ENCODE measurements at places on chromosomes 2 and 18.
A peak's percentile ranks its signal among the peaks of the same experiment; 100 is the strongest.

DNA sequence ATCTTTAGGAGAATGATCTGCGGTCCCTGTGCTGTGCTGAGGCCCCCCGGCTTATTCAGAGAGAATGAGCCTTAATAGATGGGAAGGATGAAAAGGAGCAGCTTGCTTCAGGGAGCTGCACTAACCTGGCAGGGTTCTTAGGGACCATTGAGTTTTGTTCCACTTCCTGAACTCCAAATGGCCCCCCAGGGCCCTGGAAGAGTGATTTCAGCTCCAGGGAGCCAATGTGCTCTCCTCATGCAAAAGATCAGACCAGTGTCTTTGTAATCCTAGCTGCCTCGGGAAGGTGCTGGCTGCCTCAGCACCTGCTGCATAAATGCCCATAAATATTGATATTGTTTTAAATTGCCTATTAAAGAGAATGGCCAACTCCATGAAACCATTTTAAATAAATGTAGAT, 210.2 kb downstream of the NCK2 start:
- no peak for DNase-seq

- no peak for DNase-seq
Observed at GRCh38 chr2:67645280-67646138, 248.4 kb downstream of the ETAA1 start.

DNA sequence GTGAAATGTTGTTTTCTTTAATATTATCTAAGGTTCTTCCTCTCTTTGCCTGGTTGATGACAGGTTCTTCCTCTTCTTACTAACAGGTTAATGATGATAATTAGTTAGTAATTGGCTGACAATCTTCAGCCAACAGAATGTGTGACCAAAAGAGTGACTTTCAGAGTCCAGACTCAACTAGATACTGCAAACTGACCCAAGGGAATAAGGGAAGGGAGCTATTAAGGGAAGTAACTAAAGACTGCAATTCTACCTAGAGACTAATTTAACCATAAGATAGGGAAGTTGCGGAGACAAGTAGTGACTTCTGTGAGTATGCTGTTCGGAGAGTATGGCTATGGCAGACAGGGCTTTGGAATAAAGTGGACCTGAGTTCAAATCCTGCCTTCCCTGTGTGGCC, 127.3 kb upstream of the TACR1 start:
- DNase-seq, result no peak

DNA sequence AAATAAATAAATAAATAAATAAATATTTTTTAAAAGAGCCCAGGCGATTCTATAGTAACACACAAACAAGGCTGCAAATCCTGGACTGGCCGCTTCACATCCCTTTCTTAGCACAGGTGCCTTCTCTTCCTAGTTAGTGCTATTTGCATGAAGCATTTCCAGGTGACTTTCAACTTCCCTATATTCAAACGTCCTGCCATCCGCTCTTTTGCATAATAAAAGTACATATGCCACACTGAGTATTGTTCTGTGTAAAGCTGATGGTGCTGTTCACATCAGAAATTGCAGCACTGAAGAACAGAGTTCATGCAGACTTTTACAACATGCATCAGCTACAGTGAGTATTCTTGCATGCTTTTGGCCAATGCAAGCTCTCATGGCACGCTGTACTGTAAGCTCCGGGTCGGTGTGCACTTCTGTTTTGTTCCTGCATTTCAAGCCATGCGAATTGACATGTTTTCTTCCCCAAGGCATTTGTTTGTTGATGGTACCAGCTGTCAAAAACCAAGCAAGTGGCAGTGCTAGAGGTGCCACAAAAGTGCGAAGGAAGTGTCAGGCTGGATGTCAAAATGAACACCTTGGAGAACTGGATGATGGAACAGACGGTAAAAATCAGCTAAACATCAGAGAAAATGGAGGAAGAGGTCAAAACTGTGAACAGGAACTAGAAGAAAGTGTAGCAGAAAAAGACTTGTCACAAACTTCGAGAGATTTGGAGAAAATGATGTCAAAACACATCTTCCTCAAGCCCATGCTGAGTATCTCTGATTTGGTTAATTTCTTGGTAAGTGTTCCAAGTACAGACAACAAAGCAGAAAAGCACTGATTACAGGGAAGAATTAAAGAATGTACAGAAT, 25.5 kb upstream of the CEP68 start:
- DNase-seq, result no peak

GRCh38 chr2:97808816-97809215, 95.4 kb downstream of the ZAP70 start:
- DNase-seq, result no peak

GRCh38 chr2:196515051-196515450, 124.5 kb upstream of the CCDC150 start:
- no peak for DNase-seq

GRCh38 chr2:186590759-186591505, 1.1 kb downstream of the ITGAV start:
- peak; percentile 25 for DNase-seq

DNA sequence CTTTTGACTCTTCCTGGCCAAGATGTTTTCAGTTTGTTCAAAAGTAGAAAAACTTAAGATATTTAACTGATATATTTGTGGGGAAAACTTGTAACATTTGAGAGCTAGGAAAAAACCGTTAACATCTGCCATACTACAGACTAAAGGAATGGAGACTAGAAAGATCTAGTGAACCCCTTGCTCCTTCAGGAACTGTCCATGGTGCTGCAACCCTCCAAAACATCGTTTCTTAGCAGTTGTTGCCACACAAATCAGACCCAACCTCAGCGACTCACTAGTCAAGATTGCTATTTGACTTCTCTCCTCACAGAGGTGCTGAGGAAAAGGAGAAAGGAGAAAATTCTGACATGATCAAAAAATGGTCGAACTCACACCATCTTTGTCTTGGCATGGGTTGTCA, 393.8 kb upstream of the LYPD1 start:
- no peak for DNase-seq

DNA sequence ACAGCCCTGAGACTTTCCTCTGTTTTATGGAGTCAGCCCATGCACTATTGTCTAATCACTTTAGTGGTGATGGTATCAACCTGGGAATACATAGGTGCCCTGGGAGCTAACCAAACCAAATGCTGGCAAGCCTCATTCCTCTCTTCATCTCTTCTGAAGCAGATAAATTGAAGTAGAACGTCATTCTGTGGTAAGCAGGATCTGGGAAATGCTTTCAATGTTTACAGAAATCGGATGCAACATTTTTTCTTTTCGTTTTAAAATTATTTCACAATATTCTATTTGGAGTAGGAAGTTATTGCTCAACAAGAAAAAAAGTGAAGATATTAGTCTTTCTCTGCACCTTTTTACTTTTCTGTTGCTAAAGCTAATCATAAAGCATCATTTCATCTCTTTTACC, 114.2 kb downstream of the RBMS1 start:
- DNase-seq, result no peak

DNA sequence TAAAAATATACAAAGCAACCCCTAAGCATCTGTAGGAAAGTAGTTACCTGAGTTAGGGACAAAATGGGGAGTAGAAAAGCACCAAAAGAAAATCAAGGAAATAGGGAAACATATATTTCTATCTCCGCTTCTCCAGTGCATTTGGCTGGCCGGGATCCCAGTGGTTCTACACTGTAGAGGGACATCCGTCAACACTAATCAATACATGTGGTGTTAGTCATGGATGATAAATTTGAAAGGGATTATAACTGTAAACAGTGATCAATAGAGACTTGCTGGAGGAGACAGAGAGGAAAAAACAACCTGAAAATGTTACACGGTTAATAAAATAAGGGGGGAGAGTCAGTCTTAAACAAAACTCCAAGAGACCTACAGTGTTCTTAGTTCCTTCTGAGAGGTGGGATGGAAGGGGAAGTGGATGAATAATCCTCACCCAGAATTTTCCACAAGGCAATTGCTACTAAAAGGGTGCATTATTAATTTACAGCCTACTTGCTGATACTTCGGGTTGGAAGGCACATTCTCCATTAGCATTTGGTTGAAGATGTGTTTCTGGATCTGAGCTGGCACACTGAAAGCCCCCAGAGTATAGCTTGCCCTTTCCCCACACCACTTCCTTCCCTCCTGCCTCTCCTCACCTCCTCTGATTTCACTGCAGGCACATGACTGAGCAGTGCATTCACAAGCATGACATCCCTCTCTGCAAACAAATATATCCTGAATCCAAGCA, 530.0 kb downstream of the BCL11A start:
- no peak for DNase-seq

DNA sequence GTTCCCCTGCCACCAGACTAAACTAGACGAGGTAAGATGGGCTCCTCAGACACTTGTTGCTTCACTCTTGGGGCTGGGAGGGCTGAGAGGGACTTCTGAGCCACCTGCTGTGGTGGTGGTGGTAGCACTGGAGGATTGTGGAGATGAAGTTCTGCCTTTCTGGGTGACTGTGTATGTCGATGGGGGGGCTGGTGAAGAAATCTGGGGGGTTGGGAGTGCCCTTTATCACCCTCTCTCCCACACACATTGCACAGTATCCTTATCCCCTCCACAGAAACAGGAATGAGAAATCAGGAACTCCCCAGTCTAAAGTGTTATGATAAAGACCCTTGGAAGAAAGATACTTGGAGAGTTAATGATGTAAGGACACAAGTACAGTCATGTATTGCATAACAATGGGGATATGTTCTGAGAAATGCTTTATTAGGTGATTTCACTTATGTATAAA, 38.5 kb downstream of the HK2 start:
- DNase-seq, result no peak

- DNase-seq, result no peak
Observed at GRCh38 chr18:59915606-59916005, 15.8 kb downstream of the PMAIP1 start.

GRCh38 chr2:213177679-213178078, 26.3 kb upstream of the IKZF2 start:
- DNase-seq, result no peak

DNA sequence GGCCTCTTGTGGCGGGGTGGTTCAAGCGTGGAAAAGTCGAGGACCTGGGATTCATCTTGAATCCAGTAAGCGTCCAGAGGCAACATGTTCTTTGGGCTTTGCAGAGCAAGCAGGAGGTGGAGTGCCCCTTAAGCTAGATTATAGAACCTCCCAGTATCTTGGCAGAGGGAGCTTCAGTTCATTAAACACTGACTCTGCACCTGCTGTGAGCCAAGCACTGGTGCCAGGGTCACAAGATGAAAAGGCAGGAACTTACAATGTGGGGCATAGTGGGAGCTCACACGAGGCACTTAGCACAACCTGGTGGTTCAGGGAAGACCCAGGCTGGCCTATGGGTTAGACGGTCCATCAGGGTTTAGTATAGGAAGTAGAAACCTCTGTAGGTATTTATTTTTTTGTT, 7.4 kb upstream of the FZD5 start:
- DNase-seq, result no peak

DNA sequence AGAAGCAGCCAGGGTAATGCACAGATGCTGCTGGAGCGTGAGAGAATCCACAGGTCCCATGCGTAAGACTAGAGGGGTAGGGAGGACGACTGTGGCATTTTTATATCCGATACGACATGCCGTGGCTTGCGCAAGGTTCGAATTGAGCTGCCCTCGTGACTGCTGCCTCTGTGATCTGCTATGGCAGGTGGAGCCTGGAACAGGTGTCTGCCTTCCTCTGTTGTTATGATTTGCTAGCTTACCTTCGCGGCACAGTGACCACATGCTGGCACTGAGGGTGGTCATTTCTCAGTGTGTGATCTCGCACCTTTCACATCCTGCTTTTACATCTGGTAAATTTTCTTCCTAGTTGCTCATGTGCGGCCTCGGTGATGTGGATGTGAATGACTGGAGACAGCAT, 240.2 kb downstream of the ALPK2 start:
- no peak for DNase-seq

DNA sequence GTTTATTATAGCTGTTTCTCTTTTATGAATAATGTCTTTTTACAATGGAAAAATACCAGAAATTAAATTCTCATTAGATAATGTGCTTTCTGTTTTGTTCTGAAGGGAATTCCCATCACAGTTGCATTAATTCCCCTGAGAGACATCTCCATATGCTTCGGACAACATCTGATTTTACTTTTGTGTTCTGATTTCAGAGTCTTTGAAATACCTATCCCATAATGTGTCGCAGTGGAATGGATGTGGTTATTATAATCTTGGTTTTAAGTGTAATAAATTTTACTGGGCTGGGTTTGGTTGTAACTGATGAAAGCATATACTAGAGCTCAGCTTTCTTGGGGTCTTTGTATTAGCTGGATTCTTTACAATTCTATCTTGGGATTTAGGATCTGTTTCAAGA, 12.5 kb downstream of the SPTBN1 start:
- DNase-seq, result no peak

DNA sequence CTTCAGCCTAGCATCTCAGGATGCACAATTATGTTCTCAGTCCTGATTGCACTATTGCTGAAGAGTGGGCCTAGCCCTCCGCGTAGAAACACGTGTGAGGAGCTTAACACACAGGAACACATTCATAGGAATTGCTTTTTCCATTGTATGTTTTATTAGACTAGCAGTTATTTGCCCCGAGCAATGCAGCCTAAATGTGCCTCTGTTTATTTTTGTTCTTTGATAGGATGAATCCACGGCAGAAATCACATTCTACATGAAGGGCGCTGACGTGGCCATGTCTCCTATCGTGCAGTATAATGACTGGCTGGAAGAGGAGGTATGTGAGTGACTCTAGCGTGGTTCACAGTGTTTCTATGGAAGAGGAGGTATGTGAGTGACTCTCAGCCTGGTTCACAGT, 65.9 kb upstream of the NFATC1 start:
- no peak for DNase-seq

- no peak for DNase-seq
Observed at GRCh38 chr2:25324905-25325592, 16.7 kb downstream of the DNMT3A start.

- DNase-seq, result no peak
Observed at GRCh38 chr2:148221926-148222325, 201.0 kb downstream of the MBD5 start.

GRCh38 chr2:112803691-112804521, 19.6 kb upstream of the IL1A start:
- DNase-seq, result no peak

GRCh38 chr2:110903548-110903947, 171.2 kb downstream of the ACOXL start:
- peak; percentile 60 for DNase-seq

DNA sequence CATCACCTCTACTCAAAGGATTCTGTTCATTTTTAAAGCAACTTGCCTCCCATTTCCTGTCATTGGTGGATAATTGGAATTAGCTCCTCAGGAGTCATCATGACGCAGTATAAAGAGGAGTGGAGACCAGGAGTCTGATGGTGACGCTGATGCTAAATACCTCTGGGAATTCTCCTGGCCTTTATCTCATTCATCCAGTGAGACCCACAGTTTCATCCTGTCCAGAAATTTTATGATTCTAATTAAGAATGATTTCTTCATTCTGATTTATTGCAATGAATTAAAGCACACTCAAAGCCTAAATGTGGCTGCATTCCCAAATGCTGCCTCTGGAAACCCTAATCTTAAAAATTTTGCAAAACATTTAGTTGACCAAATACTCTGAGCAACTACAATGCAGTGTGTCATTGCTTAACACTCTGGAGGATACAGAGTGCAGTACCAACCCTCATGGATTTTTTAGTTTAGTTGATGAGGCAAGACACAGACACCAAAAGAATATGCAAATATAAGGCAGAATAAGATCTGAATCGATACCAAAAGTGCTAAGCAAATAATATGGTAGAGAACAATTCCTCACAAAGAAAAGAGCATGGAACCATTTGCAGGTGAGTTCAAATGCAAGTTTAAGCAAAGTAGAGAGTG, 236.2 kb downstream of the ETAA1 start:
- DNase-seq, result no peak

- DNase-seq, result no peak
Observed at GRCh38 chr18:4987452-4988405, 209.3 kb downstream of the AKAIN1 start.

All from Peyer's patch (tissue), 4 donors.